ENCODE measurements at places on chromosomes 2 and 18. TPM values are rescaled to one million over a fixed set of nuclear protein-coding genes. Genes with fewer than 3 reads are reported as not detected.
A peak's percentile ranks its signal among the peaks of the same experiment; 100 is the strongest.

GRCh38 chr2:149329489-149330126, 779 bp upstream of the LYPD6 start:
- peak; percentile 59 for DNase-seq
- peak overlapping the region; percentile 75 for H3K4me3 ChIP-seq
- peak overlapping the region; percentile 40 for H3K27ac ChIP-seq
- no peaks in the 10 kb centered on the region for H3K27me3 ChIP-seq
- H3K36me3 ChIP-seq: no peaks in the 10 kb centered on the region
- no peaks in the 10 kb centered on the region for H3K4me1 ChIP-seq

- no peaks in the 10 kb centered on the region for H3K36me3 ChIP-seq
- DNase-seq: no peak
- H3K27ac ChIP-seq: no peak overlapping the region
- no peaks in the 10 kb centered on the region for H3K4me1 ChIP-seq
- H3K4me3 ChIP-seq: no peak overlapping the region
Measured at GRCh38 chr2:79757526-79757925, 244.7 kb downstream of the CTNNA2 start.

Gene AOX1
- total RNA-seq: 28.7 TPM

DNA sequence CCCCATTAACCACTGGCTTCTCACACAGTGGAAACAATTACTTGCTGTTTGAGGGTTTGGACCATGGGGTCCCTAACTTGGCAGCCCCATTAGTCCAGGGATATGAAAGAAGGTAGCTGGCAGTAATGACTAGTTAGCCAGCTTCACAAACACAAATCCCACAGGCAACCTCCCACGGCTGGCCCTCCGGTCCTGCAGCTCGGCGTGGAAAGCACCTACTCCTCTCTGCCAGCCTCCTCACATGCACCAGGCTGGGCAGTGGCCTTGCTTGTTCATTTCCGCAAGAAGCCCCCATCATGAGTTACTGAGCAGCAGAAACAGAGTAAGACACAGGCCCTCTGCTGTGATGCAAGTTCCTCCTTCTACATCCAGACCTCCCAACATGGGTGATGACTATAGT, 13.7 kb downstream of the C1QL2 start:
- no peaks in the 10 kb centered on the region for H3K27me3 ChIP-seq
- DNase-seq: no peak
- no peak overlapping the region for H3K27ac ChIP-seq
- H3K4me3 ChIP-seq: no peak overlapping the region

DNA sequence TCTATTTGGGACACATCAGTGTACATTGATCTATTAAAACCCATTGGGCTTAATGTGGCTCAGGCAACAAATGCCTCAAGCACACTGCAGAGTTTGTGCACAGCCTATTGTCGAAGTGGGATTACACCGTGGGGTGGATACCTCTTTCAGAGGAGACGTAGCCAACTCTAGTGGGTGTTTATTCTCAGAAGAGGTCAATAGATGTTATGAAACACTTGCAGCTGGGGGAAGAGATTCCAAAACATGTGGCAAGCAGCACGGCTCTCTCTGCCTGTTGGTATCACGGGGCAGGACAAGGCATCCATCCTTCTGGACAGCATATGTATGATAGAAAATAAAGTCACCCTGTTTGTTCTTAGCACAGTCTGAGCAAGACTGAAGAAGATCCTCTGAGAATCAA, 121.4 kb upstream of the COPS8 start:
- no peaks in the 10 kb centered on the region for H3K27me3 ChIP-seq
- no peaks in the 10 kb centered on the region for H3K4me1 ChIP-seq
- DNase-seq: no peak
- no peak overlapping the region for H3K27ac ChIP-seq
- H3K36me3 ChIP-seq: no peaks in the 10 kb centered on the region

Gene IKZF2
- 9.1 TPM for total RNA-seq

- no peaks in the 10 kb centered on the region for H3K4me1 ChIP-seq
- no peak overlapping the region for H3K27ac ChIP-seq
- no peak for DNase-seq
- no peaks in the 10 kb centered on the region for H3K27me3 ChIP-seq
- H3K4me3 ChIP-seq: no peak overlapping the region
Measured at GRCh38 chr2:128681507-128681906, 362.8 kb upstream of the HS6ST1 start.

Gene SGPP2
- total RNA-seq: 3.0 TPM

DNA sequence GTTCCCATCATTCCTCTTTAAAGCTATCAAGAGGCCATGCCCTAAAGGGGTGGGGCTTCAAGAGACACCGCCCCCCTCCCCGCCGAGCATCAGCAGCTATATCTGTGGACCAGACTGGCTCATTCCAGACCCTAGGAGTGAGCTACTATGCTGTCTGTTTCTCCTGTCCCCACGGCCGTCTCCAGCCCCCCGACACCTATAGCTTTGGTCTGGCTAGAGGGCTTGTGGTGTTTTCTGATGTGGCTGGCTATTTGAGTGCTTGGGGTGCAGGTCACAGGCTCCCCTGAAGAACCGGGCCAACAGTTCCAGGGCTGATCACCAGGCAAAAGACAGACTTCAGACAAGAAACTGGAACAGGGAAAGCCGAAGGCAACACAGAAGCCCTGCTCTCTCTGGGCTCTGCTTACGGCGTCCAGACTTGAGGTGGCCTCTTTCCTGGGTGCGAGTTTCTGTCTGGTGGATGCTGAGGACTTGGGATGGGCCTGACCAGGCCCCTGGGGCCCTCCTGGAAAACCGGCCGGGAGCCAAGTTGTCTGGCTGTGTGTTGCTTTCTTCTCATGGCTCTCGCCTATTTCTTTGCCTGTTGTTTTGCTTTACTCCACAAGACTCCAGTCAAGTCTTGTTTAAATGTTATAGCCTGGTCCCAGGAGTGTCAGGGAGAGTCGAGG, 83.6 kb downstream of the KLHL29 start:
- no peak overlapping the region for H3K27ac ChIP-seq
- no peak overlapping the region for H3K4me3 ChIP-seq
- no peaks in the 10 kb centered on the region for H3K36me3 ChIP-seq
- DNase-seq: no peak
- no peaks in the 10 kb centered on the region for H3K27me3 ChIP-seq
